ENCODE measurements at places on chromosomes 5 and 9.

DNA sequence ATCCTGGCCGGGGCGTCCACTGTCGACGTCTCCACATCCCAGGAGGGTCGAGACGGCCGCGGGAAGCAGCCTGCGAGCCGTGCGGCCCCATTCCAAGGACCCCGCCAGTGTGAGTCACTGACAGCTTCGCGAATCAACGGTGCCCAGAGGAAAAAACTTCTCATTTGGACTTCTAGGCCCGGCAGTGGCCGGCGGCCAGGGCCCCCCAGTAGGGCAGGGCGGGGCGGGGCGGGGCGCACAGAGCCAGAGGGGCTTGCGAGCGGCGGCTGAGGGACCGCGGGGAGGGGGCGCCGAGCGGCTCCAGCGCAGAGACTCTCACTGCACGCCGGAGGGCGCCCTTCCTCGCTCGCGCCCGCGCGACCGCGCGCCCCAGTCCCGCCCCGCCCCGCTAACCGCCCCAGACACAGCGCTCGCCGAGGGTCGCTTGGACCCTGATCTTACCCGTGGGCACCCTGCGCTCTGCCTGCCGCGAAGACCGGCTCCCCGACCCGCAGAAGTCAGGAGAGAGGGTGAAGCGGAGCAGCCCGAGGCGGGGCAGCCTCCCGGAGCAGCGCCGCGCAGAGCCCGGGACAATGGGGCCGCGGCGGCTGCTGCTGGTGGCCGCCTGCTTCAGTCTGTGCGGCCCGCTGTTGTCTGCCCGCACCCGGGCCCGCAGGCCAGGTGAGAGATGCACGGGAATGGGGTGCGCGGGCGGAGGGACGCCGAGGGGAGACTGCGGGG is at the start of gene F2R:
F2R (plus strand) TSS at position 391 of the 720 bp plus-strand sequence; CDS start at position 573, 182 bp downstream.
- DNase-seq: peak; percentile 42

- DNase-seq: no peak
Observed at GRCh38 chr9:113556877-113557593, 93.5 kb downstream of the RGS3 start.

- DNase-seq: no peak
Observed at GRCh38 chr5:9105851-9106250, 440.0 kb downstream of the SEMA5A start.

DNA sequence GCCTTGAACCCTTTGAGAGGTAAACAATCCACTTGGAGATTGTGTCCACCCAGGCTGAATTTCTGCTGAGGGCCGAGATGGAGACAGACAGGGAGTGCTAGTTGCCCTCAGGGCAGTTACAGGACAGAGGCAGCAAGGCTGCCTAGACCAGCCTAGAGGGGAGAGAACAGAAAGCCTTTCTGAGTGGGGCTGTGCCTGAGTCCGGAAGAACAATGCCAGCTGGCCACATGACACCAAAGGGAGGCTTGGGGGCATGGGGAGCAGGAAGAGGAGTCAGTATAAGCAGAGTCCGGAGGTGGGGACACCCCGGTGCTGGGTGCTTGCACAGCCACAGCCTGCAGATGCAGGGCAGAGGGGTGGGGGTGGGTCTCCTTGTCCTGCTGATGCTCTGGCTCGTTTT is 145.7 kb downstream of the CFAP90 start:
- no peak for DNase-seq

DNA sequence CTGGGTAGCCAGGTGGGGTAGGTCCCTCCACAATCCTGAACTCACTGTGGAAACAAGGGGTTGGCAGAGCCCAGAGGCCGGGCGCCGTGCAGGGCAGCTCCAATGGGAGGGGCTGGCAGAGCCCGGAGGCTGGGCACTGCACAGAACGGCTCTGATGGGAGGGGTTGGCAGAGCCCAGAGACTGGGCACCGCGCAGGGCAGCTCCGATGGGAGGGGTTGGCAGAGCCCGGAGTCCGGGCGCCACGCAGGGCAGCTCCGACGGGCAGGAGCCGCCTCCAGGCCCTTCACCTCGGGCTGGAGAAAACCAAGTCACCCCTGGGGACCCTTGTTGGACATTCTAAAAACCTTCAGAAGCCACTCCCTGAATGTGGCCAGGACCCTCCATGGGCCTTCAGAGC is 9.3 kb downstream of the NACC2 start:
- no peak for DNase-seq

GRCh38 chr9:134010310-134011173 is 14.7 kb upstream of the BRD3OS start:
- DNase-seq: no peak

DNA sequence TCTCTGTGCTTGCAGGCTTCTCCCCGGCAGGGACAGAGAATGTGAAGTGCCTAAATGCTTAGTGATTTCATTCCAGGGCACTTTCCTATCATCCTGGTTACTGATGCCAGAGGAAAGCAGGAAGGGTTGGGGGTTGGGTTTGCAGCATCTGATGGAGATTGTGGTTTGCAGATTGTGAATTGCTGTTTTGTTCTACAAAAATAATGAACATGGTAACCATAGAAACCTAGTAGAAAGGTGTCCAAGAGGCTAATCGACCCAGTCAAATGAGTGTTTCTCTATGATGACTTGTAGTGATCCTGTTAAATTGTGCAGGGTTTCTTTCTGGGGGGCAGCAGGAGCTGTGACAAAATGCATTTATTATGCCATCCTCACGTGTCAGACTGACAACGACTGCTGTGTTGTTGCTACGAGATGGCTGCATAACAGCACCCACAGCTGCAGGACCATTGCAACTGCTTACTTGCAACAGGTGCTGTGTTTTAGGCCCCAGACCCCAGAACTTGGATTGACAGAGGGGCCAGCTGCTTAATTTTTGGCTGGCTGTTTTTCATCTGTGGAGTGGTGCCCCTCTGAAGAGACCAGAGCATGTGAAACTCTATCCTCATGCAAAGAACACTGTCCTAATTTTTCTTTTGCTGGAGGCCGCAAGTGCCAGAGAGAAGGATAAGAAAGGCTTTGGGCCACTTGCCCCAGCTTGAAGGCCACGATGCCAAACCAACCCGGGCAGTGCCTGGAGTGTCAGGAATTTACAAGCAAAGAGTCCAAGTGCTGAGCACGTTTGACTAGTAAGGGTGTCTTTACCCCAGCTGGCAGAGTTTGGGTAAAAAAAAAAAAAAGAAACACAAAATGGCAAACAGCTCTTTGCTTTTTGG is 397.8 kb downstream of the GADD45G start:
- no peak for DNase-seq

DNA sequence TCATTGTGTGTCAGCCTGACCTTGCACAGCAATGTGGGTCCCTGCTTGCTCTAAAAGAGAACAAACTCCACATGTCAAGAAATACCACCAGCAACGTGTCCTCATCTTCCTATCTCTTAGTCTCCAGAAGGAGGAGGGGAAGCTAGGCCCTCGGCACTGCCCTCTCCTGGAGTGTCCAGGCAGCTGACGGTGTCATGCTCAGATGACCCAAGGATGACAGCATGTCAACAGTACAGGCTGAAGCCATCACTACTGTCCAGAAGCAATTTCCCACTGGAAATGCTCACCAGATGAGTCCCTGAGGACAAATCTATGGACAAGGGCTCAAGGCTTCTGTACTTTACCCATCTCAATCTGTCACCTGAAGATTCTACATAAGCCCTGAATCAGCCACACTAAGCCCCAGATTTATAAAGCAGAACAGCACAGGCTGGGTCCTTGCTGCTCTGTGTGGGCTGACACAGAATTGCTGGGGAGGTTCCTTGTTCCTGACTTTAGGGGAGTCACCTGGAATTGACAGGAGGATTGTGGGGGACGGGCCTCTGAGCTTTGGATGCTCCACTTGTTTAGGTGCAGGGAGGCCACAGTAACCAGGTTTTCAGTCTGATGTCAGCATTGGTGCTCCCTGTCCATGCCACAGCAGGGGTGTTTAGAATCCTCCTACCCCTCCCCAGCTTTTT is 210.2 kb downstream of the DAB2IP start:
- no peak for DNase-seq

DNA sequence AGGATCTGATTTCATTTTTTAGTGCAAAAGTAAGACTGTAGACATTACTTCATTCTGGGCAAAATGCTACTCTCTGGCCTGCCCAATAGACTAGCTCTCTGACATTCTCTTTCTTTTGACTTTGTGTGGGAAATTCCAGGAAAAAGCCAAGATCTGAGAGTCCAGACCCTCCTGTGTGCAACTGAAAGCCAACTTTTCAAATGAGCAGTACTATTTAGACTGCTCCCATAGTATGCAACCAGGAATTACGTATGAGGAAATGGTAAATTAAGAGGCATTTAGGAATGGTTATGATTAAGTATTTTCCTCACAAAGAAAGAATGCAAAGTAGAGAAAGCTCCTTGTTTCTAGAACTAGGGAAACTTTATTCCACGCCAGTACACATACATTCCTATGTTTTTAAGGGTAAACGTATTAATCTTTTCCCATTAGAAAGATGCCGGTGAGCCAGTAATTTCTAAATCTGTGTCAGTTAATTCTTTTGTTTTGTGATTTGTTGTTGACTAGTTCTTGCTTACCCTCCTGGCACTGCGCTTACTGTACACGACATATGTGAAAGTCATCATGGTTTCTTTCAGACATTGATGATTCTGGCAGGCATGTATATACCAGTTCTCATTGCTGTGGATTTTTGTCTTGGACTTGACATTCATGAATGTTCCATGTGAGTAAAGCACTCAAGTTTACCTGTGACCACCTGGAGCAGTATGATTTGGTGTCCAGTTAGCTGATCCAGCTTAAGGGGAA is 56.0 kb downstream of the AOPEP start:
- DNase-seq: no peak

Data from activated gamma-delta T cell treated with anti-CD3 and anti-CD28 coated beads, Interleukin-2, amount 50 U/mL, for 16 hours (primary cell).